ENCODE measurements at places on chromosomes 13 and 19. TPM values are rescaled to one million over a fixed set of nuclear protein-coding genes. Genes with fewer than 3 reads are reported as not detected.

The ZNF444 gene
- 37.4 TPM for total RNA-seq

The IZUMO2 gene
- total RNA-seq: not detected

DNA sequence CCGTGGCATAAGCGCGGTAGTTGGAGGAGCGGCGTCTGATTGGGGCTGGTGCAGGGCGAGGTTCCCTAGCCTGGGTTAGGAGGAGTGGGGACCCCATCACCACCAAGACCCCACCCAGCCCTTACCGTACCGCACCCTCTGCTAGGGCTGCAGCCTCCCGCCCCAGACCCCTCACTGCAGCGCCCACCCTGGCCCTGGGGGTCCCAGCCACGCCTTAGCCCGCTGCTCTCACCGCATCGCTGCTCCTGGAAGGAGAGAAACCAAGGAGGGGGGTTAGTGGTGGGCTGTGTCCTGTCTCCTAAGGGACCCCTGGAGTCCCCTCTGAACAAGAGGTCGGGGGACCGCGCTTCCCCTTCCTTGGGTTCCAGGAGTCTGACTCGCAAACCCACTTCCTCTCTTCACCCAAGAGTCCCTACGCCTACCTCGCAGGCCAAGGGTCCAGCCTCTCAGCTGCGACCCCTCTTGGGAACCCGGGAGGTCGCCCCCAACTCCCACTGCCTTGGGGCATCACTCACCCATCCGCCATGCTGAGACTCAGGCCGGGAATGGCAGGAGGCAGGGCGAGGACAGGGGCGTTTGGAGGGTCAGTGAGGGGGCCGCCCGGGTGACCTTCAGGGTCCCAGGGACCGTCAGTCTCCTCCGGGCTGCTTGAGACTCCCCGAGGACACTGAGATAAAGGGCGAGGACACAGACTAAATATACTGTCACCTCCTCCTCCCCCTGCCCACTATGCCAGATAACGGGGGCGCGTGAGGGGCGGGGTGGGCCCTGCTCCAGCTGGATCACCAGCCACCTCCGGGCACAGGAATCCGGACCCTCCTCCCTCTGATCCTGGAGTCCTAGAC, at the start of gene TNNI3:
Gene TNNI3 (minus strand): TSS at position 669 of the 845 bp plus-strand sequence. CDS start 143 bp downstream, at position 526.
- DNase-seq: no peak

DNA sequence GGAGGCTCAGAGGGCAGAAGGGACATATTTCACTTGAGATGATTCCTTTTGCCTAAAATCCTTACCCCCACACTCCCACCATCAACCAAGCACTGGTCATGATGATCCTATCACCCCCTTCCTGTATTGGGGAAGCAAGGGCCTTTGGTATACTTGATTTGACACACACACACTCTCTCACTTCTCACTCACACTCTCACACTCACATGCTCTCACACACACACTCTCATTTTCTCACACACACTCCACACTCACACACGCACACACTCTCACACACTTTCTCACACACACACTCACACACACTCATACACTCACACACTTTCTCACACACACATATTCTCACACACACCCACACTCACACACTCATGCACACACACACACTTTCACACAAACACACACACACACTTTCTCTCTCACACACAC, 8.6 kb downstream of the RGCC start:
- DNase-seq: no peak

DNA sequence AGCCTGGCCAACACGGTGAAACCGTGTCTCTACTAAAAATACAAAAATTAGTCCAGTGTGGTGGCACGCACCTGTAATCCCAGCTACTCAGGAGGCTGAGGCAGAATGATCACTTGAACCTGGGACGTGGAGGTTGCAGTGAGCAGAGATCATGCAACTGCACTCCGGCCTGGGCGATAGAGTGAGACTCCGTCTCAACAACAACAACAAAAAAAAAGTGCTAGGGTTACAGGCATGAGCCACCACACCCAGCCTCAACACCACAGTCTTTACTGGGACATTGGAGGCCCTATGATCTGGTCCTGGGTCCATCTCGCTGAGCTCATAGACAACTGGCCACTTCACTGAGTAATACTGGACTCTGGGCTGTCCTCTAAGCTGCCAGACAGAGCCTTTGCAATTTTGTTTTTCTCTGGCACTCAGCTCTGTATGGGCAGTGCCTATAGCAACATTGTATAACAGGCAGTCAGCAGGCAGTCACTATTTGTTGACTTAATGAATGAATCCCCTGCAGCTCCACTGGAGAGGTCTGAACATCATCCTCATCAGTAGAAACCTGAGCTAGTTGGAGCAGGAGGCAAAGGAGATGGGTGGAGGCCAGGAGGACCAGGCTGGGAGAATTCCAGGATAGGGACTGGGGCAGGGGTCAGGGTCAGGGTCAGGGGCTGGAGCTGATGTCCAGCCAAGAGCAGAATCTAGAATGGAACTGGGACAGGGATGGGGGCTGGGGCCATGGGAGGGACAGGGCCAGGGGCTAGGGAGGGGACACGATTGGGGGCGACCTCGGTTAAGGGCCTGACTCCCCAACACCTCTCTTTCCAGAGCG, 8.1 kb downstream of the BLOC1S3 start:
- DNase-seq: no peak

DNA sequence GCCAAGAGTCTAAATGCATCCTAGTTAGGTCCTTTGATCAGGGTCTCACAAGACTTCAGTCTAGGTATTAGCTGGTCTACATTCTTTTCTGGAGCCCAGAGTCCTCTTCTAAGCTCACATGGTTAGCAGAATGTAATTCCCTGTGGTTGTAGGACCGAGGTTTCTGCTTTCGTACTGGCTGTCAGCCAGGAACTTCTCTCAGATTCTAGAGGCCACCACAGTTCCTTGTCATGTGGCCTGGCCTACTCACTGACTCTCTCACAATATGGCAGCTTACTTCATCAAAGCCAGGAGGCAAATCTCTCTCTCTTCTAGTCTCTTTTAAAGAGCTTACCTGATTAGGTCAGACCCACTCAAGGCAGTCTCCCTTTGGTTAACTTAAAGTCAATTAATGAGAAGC, 82.9 kb downstream of the POU4F1 start:
- DNase-seq: no peak

DNA sequence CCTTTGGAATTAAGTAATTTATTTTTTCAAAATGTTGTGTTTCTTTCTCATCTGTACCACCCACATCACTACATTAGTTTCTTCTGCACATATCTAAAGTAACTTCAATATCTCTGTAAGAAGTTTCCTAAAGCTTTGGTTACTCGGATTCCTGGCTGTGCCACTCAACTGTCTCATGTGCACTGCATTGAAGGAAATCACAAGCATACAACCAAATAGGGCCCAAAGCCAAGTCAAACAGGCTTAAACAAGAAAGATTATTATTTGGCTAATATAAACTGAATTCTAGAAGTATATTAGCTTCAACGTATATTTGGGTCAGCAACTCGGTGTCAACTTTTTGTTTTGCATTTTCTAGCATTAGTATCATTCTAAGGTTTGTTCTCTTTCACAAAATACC, 1647.6 kb upstream of the SPRY2 start:
- DNase-seq: no peak

All from type B pancreatic cell (in vitro differentiated cells).